ENCODE measurements at places on chromosomes 7 and 10.

DNA sequence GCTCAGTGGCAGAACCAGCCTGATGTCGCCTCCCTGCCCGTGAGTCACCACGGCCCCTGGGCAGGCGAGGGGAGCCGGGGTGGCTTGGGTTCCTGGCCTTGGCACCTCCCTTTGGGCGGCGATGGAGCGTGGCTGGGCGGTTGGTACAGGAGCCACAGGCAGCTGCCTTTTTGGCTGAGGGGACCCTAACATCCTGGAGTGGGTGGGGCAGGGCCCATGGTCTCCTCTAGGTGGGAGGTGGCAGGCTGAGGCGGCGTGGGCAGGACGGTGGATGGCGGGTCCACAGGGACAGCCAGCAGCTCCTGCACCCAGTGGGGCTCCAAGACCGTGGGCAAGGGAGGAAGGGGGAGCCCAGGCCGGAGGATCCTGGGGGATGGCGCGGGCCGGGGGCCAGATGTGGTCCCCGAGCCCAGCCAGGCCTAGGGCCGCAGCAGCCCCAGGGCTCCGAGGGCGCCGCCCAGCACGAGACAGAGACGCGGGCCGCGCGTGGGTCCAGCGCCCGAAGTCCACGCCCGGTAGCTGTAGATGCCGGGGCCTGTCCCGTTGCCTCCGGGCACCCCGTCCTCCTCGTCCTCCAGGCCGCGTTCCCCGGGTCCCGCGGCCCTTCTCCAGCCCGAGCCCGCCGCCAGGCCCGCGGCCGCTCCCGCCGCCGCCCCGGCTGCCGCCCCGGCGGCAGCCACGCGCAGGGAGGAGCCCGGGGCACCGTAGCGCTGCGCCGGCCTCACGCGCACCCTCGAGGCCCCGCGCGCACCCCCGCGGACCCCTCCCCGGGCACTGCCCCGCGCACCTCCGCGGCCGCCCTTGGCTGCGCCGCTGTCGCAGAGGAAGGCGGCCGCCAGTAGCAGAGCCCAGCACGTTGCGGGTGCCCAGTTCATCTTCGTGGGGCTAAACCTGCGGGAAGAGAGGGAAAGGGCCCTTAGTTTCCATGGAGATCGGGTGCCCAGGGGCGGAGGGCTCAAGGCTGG is 1.3 kb downstream of the SPRN start:
- no peak for DNase-seq

DNA sequence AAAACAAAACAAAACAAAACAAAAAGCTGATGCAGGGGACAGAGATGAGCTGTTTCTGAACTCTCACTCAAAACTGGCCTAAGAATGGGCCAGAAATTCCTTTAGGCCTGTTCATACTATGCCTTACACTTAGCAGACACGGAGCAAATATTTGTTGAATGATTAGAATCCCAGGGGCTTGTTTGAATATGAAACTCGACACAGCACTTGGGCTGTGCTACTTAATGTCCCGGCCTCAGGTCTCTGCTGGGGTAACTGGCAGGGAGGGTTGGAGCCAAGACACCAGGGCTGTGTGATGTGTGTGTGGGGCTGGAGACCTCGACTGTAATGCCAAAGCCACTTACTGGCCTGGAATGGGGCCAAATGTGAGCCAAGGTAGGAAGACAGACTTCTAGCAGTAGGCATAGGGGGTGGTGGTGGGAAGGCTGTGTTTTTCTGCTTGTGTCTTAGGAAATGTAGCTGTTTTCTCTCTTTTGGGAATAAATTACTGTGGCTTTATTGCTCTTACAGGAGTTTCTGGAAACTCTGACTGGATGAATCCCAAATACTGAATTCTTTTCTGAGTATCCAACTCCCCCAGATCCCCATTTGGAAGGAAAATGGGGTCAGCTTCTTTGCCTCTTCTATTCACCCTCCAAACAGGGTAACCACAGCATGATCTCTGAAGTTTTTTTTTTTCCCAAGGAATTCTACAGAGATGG is 66.7 kb downstream of the EMX2 start:
- no peak for DNase-seq

DNA sequence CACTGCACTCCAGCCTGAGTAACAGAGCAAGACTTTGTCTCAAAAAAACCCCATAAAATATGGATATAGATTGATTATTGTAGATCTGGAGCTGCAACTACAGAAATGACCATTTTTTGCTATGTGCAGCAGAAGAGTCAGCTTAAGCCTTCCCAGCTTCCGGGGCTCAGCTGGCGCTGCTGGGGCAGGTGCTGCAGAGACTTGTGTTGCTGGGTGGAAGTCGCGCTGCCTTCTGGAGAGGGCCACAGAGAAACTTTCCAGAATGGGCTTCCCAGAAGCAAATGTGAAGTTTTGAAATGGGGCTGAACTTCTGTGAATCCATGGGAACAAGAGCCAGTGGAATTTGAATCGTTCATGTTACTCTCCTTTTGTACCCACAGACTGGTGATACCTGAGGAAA is 37.3 kb upstream of the RSBN1L start:
- no peak for DNase-seq

DNA sequence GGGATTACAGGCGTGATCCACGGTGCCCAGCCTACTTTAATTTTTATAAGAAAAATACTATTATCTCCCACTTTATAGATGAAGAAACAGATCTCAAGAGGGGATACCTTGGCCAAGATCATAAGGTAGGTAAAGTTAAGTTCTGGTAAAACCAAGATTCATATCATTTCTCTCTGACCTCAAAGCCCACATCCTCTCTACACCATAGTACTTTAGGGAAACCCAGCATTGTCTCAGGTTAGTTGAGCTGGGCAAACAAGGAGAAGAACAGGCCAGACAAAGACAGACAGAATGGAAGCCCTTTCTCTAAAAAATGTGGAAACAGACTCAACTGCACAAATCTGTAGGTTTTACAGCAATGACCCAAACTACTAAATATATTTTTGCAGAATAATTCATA is 197.7 kb upstream of the FRMD4A start:
- peak; percentile 66 for DNase-seq

GRCh38 chr7:107023522-107024151 is 20.9 kb upstream of the PRKAR2B start:
- no peak for DNase-seq

GRCh38 chr10:80407812-80408241 is 524 bp upstream of the PRXL2A start:
- DNase-seq, result peak; percentile 41

Data from activated CD4-positive, alpha-beta T cell treated with anti-CD3 and anti-CD28 coated beads, Interleukin-10, Interleukin-2, amounts not matched to agents 100 ng/mL and 50 ng/mL, durations not matched to agents 16 hours and 8 hours (primary cell).